Adrenal gland (tissue), 19 donors: ENCODE measurements at places on chromosomes 12 and 14.

DNA sequence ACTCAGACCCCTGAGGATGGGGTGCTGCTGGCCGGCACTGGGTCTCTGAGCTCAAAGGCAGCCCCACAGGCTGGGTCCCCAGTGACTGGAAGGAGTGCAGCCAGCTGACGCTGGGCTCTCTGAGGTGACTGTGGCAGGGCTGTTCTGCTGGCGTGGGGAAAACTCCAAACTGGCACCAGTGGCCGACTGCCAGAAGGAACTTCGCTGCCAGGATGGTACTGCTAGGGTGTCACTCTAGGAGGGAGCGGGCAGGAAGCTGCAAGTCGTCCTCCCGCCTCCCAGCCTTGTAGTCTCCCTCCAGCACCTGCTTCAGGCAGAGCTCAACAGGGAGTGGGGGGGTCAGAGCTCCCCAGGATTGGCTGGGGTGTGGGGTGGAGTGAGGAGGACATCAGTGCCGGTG lies 41.3 kb downstream of the CDC42BPB start:
- peak; percentile 68 for DNase-seq

DNA sequence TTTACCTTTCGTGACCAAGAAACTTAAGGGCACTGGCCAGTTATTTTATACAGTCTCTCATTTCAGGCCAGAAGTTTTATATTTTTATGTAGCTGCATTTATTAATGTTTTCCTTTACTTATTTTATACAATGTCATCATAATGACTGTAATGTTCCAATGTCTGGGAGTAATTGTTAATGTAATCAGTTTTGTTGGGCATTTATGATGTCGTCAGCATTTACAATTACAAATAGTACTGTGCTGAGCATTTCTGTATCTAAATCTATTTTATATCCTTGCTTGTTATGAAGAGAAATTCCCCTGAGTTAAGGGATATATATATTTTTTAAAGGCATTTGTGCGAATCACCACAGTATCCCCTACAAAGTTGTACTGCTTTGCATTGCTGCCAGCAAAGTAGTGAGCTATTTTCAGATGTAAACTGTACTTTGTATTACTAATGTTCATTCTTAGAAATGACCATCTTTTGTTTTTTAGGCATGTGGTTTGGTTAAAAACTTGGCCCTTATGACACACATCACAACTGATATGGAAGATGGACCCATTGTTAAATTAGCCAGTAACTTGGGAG lies 74.4 kb downstream of the POLR3B start:
- DNase-seq = no peak

- DNase-seq = no peak
These were observed 317.5 kb upstream of the RTL1 start for GRCh38 chr14:101220921-101221510.

DNA sequence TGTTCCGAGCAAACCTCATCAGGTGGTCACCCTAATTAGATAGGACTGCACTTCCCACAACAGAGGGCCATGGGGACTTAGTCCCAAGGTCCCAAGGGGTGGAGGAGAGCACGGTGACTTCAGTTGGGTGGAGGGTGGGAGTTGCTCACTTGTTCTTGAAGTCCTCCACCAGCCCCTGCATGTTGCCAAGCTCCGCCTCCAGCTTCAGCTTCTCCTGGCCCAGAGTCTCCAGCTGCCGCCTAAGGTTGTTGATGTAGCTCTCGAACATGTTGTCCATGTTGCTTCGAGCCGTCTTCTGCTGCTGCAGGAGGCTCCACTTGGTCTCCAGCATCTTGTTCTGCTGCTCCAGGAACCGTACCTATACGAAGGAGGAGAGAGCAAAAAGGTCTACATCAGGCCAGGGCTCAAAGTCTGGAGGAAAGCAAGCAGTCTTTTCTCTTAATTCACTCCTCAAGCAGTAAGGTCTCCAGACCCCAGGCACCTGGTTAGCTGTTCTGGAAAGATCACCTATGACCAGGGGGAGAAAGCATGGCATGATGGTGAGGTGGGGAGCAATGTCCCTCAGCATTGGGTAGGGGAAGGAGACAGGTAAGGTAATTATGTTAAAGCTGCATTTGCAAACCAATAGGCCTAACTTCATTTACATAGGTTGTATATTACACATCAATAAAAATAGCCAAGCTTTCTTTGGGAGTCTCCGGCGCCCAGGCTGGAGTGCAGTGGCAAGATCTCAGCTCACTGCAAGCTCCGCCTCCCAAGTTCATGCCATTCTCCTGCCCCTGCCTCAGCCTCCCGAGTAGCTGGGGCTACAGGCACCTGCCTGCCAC lies 2.9 kb downstream of the KRT8 start:
- DNase-seq = no peak

DNA sequence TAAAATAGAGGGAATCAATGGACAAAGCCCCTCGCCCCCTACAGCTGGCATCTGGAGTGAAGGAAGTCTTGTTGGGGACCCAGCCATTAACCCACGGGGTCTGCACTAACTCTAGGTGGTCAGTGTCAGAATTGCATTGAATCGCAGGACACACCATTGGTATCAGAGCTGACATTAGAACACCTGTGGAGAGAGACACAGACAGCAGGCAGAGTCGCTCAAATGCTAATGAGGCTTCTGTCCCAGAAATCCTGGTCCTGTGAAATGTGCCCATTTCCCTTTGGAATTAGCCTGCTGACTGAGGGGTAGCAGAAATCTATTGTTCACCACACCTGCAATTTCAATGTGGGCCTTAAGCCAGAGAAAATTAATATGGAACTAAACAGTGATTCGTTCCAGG lies 33.0 kb downstream of the TMEM132D start:
- DNase-seq = no peak

GRCh38 chr12:49043856-49044258 lies 16.7 kb downstream of the KMT2D start:
- peak; percentile 76 for DNase-seq

GRCh38 chr12:116150001-116150400 lies 127.5 kb downstream of the MED13L start:
- peak; percentile 44 for DNase-seq

GRCh38 chr14:69133206-69134125 lies 19.5 kb downstream of the DCAF5 start:
- peak; percentile 71 for DNase-seq

GRCh38 chr14:94317259-94317658 lies 5.9 kb downstream of the SERPINA6 start:
- DNase-seq = no peak

GRCh38 chr12:67241482-67241881 lies 27.7 kb upstream of the CAND1 start:
- DNase-seq = no peak
